ENCODE measurements at places on chromosomes 1 and 21.
A peak's percentile ranks its signal among the peaks of the same experiment; 100 is the strongest.

- no peak for DNase-seq
Observed at GRCh38 chr1:3703786-3704371, 48.4 kb upstream of the CCDC27 start.

- DNase-seq = no peak
Observed at GRCh38 chr1:106613068-106613467, 443.4 kb upstream of the PRMT6 start.

- peak; percentile 70 for DNase-seq
Observed at GRCh38 chr1:12034381-12034801, 15.1 kb downstream of the MIIP start.

GRCh38 chr1:17909634-17910033 lies 154.5 kb downstream of the ACTL8 start:
- DNase-seq = peak; percentile 36

DNA sequence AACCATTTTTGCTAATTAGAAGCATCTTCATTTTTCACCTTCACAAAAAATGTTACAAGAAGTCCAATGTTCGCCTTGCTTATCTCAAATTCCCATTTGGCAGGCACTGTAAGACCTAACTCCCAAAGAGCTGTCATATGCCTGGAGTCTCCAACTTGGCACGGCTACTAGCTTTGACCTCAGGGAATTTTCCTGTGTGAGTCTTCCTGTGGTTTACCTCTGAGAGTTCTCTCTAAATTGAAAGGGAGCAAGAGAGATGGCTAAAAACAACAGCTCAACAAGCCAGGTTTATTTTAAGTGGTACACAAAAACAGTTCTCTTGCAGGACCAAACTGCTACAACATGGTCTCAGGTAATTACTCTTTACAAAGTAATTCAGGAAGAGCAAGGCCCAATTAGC lies 756.0 kb upstream of the ADGRL2 start:
- no peak for DNase-seq

DNA sequence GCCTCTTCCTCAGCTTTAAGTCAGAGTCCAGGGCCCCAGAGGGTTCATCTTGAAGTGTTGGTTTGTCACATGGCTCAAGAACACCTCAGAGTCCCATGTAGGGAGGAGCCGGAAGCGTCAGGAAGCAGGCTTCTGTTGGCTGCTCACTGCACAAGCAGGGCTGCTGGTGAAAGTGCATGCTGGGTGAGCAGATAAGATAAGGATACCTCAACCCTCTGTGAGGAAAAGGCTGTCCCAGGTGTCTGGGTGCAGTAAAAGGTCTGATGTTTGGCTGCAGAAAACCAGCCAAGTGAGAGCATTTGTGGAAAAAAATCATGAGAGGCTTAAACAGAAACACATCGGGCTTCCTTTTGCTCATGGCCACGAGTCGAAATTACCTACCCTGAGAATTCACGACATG lies 6.2 kb upstream of the TEX35 start:
- DNase-seq = no peak

DNA sequence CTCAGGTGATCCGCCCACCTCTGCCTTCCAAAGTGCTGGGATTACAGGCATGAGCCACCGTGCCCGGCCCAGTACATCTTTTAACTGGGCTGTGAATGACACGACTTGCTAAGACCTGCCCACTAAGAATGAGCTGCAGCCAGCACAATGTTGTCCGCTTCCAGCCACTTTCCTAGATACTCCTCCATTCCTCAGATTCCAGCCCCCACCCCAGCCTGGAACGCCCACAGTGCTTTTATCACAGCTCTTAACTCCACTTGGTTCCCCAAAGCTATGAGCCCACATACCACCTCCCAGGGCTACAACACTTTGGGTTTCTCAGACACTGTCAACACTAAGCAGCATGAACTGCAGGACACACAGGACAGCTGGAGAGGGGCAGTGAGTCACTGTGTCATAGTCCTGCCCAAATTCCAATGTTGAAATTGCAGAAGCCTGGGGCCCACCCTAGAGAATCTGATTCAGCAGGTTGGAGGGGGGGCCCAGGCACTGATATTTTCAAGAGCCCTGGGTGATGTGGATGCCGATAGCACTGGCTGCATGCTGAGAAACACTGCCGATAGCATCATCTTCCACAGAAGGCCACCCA lies 58.0 kb downstream of the ACBD3 start:
- no peak for DNase-seq

GRCh38 chr1:228273720-228274451 lies 66.0 kb downstream of the OBSCN start:
- peak; percentile 37 for DNase-seq

DNA sequence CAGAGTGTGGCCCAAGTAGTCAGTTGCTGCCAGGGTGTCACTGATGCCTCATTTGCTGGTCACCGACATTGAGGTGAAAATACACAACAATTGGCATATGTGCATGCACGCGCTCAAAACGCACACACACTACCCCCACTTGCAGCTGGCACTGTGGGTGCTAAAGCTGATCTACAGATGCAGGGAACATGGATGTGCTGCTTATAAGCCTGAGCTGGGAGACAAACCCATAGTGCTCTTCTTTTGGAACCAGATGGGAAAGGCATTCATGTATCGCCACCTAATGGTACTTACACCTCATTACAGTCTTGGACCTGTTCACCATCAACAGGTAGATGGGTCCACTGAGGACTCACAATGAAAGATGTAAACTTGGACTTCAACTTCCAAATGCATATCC lies 70.3 kb upstream of the CAMK1G start:
- no peak for DNase-seq

DNA sequence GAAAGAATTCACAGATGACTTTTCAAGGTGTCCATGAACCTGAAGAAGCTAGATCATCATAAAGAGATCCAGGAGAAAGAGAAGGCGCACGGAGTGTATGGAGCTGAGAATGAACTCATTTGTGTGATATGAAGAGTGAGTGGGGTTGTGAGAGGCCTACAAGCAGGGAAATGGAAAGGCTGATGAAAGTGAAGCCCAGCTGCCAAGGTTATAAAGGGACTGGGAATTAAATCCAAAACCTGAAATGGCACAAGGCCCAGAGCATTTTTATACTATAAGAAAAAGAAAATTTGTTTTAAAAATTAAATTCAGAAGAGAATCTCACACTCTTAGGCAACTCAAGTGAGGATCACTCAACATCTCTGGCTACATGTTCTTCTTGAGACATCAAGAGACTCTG lies 43.4 kb downstream of the HSD3B1 start:
- no peak for DNase-seq

- DNase-seq = no peak
Observed at GRCh38 chr1:187091666-187092065, 262.9 kb downstream of the PLA2G4A start.

DNA sequence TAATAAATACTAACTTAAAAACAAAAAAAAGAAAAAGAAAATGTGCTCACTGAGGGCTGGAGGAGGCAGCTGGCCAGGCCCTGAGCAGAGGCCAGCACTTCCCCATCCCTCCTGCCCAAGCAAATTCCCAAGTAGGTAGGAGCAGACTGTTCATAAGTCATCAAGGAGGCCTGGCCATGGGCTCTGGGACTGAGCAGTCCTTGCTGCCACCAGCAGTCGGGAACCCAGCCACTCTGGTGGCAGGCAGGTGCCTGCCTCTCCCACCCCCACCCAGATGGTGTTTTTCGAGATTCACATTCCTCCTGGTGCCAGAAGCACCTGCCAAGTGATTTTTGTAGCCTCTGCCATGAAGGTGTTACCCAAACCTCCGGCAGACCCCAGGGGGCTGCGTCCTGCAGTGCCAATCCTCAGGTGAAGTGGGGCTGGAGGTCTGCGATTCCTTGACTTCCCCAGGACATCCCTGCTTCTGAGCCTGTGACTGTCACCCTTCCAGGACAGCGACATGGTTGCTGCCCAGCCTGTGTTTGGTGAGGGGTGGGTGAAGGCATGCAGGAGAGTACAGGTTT lies 204.2 kb upstream of the TMEM51 start:
- DNase-seq = no peak

DNA sequence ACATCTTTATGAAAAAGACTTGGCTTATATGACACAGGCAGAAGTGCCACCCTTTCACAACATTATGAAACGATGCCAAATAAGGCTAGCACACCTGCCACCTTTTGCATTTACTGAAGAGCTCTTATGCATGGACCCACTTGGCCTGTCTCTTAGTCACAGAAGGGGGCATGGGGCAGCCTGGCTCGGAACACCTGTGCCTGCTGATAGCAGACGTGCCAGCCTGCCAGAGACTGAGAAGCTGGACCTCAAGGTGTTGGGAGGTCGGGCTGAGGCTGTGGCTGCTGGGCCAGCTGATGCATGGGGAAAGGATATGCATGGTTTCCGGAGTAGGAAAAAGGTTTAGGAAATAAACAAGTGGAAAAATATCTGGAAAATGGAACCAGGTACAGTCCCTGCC lies 21.5 kb downstream of the RCAN1 start:
- DNase-seq = no peak

DNA sequence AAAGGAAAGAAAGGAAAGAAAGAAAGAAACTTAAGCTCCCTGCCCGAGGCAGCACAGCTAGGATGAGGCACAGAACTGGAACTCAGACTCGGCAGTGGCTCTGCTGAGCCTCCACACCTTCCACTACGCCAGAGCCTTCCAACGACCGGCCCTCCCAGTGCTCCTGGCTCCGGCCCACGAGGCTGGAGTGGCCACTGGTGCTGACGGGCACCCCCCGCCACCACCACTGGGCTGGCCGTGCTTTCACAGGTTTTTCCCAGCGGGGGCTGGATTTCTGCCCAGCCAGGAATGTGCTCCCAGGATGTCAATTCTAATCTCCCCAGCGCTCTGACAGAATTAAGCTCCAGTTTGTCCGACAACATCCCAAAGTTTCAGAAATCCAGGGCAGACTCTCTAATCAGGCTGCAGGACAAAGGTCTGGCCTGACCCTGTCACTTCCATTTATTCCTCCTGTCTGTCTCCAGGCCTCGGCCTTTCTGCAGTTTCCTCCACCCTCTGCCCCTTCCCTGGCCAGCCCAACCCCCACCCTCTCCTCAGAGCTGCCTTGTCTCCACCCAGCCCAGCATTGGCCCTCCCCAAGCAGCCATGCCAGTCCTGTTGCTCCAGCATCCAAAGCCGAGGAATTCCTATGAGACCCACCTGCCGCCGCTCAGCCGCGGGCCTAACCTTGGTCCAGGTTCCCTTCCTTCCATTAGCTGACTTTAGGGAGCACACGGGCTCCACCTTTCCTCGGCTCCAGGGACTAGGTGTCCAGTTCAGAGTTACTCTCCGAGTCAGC lies 81.9 kb downstream of the CASZ1 start:
- no peak for DNase-seq

DNA sequence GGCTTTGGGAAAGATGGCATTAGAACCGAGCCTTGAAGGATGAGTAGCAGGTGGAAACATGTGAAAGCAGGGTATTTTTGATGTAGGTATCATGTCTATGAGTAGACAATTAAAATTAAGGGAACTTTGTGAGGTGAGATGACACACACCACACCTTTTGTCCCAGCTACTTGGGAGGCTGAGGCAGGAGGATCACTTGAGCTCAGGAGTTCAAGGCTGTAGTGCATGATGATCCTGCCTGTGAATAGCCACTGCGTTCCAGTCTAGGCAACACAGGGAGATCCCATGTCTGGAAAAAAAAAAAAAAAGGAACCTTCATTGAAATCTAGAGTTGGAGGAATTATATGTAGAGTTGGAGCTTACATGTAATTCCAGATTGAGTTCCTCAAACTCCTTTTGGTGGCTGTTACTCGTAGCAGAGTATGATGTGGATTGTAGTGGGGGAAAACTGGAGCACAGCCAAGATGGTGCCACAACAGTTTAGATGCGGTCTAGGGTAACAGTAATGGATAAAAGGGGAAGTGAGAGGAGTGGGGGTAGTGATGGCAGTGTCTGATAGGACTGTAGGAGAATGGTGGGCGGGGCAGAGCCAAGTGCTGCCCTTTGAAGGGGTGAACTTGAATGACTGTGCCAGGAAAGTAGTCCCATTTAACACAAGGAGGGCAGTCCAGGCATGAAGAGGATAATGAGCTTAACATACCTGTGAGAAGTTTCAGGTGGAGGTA lies 17.4 kb downstream of the AK4 start:
- no peak for DNase-seq

DNA sequence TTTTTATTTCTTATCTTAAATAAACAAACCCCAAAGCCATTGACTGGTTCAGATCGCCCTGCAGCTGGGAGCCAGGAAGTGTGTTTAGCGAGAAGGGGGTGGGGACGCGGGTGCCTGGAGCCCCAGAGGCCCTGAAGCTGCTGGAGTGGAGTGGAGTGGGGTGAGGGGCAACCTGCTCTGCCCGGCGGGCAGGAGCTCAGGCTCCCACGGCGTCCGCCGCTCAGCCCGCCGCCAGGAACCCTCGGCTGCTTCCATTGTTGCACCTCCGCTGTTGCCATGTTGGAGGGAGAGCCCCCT lies 673 bp downstream of the PIK3C2B start:
- peak; percentile 67 for DNase-seq

- no peak for DNase-seq
Observed at GRCh38 chr1:44684525-44684924, 10.0 kb downstream of the ARMH1 start.

- no peak for DNase-seq
Observed at GRCh38 chr1:47417170-47418044, 1.3 kb downstream of the FOXE3 start.

GRCh38 chr1:154821083-154821482 lies 49.0 kb downstream of the KCNN3 start:
- no peak for DNase-seq

DNA sequence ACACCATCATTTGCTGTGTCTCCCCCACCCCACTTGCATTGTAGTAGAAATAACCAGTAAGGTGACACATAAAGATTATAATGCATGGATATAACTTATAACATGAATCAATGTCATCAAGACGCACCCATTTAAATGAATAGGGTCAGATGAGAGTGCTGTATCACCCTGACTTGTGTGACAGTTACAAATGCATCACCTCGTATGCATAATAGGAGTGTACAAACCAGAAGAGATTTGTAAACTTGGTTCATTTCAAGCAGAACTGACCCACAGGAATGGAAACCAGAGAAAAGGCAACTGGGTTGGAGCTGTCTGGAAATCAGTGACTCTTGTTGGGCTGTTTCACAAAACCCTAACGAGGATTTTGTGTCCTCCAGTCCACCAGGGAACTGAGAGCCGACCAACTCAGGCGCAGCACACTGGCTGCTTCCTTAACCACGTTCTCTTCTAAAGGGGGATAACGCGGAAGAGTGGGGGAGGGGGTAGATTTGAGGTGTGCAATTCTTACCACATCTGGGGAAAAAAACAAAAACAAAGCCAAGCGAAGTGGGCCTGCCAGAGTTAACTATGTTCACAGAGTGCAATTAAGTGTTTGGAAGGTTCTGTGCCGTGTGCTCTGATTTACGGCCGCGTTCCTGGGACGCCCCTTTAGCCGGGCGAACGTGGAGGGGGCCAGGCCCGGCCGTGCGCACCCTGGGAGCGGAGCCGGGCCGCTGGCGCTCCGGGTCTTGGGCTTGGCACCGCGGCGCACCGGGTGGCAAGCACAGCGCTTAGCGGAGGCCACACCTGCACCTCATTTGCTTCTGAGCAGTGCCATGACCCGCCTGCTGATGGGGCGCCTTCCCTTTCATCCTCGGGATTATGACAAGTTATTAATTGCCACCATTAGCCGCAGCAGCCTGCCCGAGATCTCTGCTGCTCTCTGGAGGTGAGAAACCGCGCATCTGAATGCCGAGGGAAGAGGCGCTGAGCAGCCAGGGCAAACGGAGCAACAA lies 248.8 kb upstream of the FOXD3 start:
- no peak for DNase-seq

Measured in right forelimb (tissue), 1 donor.